Right kidney (tissue), 9 donors: ENCODE measurements at places on chromosomes 5 and 9.

DNA sequence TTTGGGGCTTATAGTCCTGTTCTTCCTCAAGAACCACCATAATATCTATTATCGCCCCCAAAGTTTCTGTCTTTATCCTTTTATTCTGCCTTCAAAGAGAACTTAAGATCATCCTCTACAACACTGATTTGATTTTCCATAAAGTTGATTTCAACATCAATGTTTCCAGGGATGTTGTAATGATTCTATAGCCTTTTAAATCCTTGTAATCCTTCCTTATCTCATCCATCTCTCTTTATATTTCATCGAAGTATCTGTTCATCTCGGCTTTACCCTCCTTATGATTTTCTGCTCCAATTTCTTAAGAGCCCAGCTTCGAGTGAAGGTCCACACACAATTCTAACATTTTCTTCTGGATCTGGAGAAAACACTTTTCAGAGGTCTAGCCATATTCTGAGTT is 218.4 kb downstream of the CDK5RAP2 start:
- DNase-seq, result no peak

- DNase-seq, result no peak
Measured at GRCh38 chr5:78926252-78926651, 58.9 kb downstream of the ARSB start.

GRCh38 chr5:157085930-157086329 is 22.9 kb downstream of the HAVCR2 start:
- DNase-seq, result no peak

GRCh38 chr5:96245140-96246091 is 187.6 kb downstream of the PCSK1 start:
- no peak for DNase-seq
